ENCODE measurements at places on chromosomes 3 and 15.

DNA sequence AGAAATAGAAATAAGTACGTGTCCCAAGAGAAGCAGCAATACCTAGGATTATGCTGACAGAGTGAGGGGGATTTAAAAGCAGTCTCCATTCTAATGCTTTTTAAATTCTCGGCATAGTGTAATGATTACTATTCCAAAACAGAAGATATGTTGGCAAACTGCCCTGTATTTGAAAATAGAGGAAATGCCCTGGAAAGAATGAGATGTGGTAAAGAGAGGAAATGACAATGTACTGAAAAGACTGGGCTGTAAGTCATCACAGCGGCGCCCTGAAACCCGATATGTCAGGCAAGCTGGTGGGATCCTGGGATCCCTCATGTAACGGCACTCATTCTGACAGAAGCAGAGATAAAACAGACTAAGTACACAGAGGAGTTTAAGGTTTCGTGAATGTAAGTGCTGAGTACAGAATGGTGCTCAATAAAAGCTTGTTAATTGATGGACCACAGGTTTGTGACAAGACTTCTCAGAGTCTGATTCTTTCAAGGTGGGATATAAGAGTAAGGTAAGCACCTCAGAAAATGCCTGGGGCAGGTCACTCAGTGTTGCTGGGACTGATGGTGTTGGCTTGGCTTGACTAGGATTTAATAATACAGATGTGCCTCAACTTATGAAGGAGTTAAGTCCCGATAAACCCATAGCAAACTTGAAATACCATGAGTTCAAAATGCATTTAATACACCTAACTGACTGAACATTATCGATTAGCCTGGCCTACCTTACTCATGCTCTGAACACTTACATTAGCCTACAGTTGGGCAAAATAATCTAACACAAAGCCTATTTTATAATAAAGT, 91.4 kb downstream of the NFKBIZ start:
- DNase-seq, result no peak

GRCh38 chr15:98907927-98908471, 99.6 kb downstream of the PGPEP1L start:
- DNase-seq, result no peak

GRCh38 chr3:186093271-186093900, 15.5 kb downstream of the ETV5 start:
- DNase-seq, result no peak

- DNase-seq, result peak; percentile 42
Observed at GRCh38 chr3:65439641-65440284, 599.0 kb downstream of the MAGI1 start.

- DNase-seq, result no peak
Observed at GRCh38 chr15:38283010-38283409, 30.4 kb downstream of the SPRED1 start.

GRCh38 chr15:88865498-88866099, 29.7 kb downstream of the HAPLN3 start:
- DNase-seq, result no peak

DNA sequence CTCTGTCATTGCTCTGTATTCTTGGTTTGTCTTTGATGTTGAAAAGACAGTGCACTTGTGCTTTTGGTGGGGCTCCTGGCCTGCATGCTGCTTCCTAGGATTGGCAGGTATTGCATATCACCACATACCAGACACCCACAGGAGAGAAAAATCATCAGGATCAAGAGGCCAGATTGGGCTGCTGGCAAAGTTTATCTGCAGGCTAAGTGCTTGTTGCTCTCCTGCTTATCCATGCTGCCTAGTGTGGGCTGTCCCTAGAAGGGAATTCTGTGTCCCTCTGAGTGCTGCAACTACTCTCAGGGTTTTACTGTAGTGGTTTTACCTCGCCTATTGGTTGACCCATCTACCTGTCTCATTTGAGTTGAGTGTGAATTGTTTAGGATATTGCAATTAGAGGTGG, 833 bp upstream of the SLC22A13 start:
- DNase-seq, result no peak

DNA sequence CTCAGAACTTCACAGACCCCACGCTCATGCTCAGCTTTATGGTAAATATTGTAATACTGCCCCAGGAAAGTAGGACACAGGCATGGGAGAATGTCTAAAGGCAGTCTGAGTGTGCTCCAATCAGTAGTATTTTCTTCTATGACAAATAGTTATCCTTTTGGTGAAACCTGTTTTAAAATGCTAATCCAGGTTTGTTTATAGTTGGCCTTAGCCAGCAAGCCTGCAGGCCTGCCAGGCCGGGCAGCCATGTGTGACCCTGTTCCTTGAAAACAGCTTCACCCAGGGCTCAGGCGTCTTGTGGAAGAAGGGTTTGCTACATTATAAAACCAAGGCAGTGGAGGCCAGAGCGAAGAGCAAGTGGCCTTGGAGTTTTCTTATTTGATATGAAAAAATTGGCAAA, 104.7 kb downstream of the SEMA6D start:
- no peak for DNase-seq

- no peak for DNase-seq
Observed at GRCh38 chr3:185337231-185337816, 25.6 kb upstream of the MAP3K13 start.

DNA sequence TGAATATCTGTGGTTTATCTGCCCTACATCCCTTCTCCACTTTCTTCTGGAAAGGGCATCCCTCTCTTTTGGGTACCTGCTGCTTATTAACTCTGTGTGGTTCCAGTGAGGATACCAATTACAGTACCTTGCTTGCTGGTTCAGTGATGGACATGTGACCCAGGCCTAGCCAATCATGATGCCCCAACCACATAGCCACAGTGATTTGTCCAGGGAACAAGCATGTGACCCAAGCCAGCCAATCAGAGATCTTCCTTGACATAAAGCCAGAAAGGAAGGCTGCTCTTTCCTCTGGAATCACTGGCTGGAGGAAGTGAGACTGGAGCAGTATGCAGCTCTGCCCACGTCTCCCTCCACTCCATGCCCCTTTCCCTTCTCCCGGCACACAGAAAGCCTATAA, 10.9 kb upstream of the TMEM158 start:
- no peak for DNase-seq

GRCh38 chr3:111035902-111036301, 35.7 kb upstream of the NECTIN3 start:
- no peak for DNase-seq

GRCh38 chr3:158769549-158769948, 32.3 kb upstream of the MFSD1 start:
- DNase-seq, result no peak

DNA sequence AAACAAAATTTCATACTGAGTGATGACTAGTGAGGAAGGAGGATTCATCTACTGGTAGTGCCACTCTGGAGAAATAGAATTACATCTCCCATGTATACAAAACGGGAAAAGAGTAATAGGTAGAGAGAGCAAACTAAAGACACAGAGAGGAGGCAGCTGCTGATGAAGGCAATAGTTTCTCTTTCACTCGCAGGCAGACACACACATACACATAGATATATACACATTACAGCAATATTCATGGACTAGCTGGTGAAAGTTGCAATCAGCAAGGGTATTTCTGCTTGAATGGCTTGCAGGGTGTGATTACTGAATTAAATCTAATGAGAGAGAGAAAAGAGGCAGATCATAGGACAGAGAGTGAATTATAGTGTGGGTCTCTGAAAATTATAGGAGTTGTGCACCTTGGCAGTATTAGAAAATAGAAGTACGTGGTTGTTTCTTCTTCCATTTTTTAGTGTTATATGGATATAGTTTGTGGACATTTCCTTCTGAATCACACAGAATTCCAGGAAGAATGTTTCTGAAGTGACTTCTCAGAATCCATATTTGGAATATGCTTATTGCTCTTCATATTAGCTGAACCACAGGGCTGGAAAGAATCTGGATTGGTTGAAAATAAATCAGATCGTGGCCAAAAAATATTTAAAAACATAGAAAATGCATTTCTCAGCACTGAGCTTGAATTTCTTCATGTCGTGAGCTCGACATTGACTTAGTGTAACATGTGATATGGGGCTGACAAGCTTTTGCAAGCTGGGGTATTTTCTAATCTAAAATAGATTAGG, 991.2 kb downstream of the TUSC7 start:
- DNase-seq, result no peak

GRCh38 chr3:99242271-99242670, 340.8 kb upstream of the DCBLD2 start:
- DNase-seq, result no peak

GRCh38 chr3:143914257-143914656, 57.4 kb upstream of the DIPK2A start:
- no peak for DNase-seq

- no peak for DNase-seq
Observed at GRCh38 chr3:25872200-25872877, 82.4 kb downstream of the OXSM start.

DNA sequence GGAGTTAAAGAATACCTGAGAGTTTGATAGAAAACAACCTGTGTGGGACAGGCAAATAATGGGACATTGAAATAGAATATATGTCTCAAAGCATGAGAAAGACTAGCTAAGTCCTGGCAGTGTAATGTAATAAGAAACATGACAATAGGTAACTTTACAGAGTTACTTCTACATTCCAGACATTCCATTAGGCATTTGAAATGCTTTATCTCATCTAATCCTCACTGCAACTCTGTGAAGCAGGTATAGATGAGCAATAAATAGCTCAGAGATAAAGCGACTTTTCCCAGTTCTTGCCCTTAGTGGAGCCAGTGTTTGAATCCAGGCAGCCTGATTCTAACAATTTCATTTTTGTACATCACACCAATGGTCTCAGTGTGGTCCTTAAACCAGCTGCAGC, 76.8 kb downstream of the CPNE4 start:
- DNase-seq, result no peak

DNA sequence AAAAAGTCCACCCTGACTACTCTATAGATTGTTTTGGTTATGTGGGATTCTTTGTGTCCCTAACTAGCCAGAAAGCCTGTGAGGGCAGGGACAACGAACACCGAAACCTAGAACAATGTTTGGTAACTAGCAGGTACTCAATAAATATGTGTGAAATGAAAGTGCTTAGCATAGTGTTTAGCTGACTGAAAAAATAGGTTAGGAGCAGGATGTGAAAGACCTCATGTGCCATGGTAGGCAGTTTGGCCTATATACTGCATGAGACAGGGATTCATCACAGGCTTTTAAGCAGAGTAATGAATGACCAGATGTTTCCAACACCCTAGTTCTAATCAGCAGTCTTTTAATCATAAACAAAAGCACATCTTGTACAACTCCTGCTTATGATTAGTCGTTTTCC, 64.2 kb downstream of the MYO5A start:
- no peak for DNase-seq

DNA sequence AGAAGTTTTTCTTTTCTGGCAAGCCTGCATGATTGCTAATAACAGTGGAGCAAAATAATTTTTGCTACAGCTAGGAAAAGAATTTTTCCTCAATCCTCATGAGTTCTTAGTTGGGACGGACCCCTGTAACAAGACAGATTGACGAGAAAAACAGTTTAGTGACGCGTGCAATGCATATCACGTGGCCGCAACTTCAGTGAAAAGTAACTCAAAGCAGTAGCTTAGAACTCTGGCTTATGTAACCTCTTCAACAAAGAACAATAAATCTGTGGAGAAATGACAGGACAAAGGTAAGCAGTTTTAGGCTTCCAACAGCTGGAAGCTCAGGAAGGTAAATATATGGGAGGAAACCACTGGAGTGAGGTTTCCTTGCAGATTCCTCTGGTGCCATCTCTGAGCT, 19.7 kb downstream of the FAM107A start:
- no peak for DNase-seq

DNA sequence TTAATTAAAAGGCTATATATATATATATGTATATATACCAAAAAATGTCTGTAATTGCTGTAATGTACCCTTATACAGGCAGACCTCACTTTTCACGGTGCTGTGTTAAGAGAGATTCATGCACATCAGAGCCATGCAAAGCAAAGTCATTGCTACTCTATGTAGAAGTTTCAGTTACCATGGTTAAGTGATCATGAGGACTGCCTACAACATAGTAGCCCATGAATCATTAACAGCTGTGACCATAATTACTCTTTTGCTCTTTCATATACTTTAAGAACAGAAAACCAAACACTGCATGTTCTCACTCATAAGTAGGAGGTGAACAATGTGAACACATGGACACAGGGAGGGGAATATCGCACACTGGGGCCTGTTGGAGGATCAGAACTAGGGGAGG, 225.3 kb upstream of the EPHA3 start:
- no peak for DNase-seq

DNA sequence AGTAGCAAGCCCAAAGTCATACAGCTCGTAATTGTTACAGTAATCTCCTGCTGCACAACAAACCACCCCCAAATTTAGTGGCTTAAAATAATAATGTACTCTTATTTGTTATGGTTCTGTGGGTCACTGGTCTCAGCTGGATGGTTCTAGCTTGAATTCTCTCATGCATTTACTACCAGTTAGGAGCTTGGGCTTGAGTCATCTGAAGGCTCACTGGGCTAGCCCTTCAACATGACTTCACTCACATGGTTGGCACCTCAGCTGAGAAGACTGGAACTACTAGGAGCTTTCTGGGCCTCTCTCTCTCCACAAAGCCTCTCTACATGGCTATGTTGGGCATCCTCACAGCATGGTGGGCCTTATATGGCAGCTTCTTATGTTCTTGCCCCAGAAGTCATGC, 12.5 kb downstream of the PCOLCE2 start:
- DNase-seq, result no peak

DNA sequence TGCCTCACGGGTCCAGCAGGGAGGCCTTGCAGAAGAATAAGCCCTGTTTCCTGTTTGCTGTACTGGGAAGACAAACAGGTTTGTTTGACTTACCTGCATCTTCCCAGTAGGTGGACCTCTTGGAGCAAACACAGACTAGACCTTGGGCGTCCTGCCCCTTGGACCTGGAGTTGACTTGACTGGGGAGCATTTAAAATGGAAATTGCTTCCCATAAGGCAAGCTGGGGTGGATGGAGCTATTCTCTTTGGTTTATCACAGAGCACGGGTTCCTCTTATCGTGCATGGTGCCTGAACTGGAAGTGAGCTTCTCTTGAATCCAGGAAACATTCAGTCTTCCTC, 151.4 kb downstream of the RPLP1 start:
- DNase-seq, result no peak

DNA sequence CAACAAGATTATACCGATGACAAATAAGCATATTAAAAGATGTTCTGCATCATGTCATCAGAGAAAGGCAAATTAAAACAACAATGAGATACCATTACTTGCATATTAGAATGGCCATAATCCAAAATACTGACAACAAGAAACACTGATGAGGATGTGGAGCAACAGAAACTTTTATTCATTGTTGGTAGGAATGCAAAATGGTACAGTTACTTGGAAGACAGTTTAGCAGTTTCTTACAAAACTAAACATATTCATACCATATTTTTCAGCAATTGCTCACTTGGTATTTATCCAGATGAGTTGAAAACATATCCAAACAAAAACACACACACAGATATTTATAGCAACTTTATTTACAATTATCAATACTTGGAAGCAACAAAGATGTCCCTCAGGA, 160.9 kb upstream of the MME start:
- DNase-seq, result no peak

All from cerebellum (tissue), 4 donors.